CD8-positive, alpha-beta memory T cell (primary cell): ENCODE measurements at places on chromosomes 4 and X.

DNA sequence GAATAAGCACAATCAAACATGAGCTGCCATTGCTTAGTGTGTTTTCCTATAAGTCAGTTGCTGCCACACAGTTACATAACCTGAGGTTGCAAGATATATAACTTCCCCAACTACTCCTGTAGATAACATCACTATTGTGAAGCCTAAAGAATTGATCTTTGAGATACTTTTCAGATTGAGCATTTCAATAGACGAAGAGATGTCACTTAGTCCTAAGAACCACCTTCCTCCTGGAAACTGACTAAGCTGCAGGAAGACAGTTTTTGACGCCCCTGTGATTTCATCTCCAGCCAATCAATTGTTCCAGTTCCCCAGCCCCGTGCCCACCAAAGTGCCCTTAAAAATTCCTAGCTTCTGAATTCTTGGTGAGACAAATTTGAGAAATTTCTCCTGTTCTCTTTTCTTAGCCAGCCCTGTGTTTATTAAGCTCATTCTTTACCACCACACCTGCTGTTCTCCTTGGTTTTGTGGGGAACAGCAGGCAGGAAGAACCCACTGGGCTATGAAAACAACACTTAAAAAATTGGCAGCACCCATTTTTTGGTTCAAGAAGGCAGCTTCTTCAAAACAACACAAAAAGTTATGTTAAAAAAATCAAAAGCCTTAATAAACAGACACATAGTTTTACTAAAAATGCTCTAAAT lies 317.1 kb upstream of the PABPC4L start:
- DNase-seq: no peak

- DNase-seq: no peak
Observed at GRCh38 chrX:122941806-122942205, 242.3 kb upstream of the GRIA3 start.

- no peak for DNase-seq
Observed at GRCh38 chrX:96098471-96098870, 586.2 kb upstream of the DIAPH2 start.

DNA sequence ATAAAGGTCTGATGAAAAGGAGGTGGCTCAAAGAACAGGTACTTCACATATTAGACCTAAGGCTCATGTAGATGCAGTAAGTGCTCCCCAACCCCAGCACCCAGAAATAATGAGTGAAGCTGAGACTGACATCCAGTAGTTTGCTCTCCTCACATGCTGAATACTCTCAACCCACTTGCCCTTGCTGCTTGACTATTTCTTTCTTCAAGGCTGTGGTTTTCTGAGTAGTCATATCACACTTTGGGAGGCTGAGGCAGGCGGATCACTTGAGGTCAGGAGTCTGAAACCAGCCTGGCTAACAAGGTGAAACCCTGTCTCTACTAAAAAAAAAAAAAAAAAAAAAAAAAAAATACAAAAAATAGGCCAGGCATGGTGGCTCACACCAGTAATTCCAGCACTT lies 51.5 kb upstream of the PRPS1 start:
- DNase-seq: no peak
